Fibroblast of skin of left biceps (primary cell): ENCODE measurements at places on chromosomes 7 and 10.

DNA sequence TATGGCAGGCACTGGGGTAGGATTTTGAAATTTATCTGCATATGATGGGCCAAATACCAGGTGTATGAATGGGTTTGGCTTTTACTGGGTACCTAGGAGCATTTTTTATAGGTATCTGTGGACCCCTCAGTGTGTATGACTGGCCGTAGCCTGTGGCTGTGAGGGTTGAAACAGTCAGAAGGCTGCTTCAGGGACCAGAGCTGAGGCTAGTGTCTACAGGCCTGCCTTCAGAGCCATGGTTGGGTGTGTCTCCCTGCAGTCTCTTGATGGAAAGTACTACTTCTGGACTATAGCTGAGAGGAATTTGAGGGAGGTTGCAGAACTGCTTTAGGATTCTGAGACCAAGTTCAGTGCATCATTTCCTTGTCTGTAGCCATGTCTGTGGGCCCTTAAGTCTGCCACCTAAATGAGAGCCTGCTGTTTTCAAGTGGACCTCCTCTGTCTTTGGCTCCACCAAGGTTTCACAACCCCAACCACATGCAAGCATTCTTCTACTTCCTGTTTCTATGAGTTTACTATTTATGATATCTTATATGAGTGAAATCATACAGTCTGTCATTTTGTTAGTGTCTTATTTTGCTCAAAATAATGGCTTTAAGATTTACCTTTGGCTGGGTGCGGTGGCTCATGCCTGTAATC lies 19.9 kb upstream of the ZNF138 start:
- DNase-seq: no peak

GRCh38 chr7:133275008-133275407 lies 22.1 kb downstream of the EXOC4 start:
- no peak for DNase-seq

DNA sequence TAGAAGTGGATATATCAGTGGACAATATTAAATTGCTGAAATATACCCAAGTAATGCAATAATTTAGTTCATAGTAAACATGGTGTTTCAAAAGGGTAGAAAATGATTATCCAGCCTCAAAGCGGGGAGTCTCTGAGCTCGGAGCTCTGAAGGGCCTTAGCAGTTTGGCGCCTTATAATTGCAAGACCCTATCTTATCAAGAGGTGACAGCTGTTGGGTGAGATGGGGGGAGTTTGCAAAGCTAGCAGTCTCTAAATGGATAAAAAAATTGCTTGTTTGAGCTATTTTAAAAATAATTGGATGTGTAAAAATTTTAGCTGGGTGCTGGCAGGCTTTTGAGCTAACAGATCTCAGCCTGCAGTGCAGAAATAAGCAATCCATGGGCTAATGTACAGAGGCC lies 219.2 kb downstream of the CCSER2 start:
- no peak for DNase-seq

DNA sequence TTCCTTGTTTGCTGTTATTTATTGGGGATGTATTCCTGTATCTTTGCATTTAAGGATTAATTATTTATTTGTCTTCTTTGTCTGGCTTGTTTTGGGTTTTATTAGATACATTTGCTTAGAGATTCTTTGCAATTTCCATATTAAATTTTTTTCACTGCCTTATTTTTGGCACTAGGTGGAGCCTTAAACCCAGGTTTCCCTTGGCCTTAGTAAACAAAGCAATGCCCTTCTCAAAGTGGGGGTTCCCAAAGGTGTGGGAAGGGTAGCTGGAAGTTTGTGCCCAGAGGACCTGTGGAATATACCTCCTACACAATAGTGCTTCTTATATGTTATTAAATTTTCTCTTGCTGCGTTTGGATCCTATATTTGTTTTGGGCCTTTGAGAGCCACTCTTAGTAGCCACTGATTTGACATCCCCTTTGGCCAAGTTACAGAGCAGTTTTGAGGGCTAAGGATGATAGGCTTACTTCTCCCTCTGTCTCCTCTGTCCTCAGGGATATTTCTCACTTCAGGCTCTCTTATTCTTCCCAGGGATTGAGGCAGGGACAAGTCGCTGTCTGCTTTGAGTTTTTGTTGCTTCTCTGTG lies 162.3 kb downstream of the ITGB1 start:
- peak; percentile 2 for DNase-seq

GRCh38 chr10:70858759-70859158 lies 29.6 kb downstream of the PCBD1 start:
- DNase-seq: no peak

GRCh38 chr10:16509996-16510395 lies 11.7 kb downstream of the C1QL3 start:
- DNase-seq: no peak

- DNase-seq: no peak
Measured at GRCh38 chr7:35849158-35849831, 48.4 kb downstream of the SEPTIN7 start.

DNA sequence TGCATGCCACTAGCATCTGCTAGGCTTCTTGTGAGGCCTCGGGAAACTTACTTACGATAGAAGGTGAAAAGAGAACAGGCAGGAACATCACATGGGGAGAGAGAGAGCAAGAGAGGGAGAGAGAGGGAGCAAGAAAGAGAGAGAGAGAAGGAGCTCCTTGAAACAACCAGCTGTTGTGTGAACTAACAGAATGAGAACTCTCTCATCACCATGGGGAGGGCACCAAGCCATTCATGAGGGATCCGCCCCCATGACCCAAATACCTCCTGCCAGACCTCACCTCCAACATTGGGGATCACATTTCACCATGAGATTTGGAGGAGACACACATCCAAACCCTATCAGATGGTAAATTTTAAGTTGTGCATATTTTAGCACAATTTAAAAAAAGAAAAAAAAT lies 1217.2 kb downstream of the TYW1 start:
- no peak for DNase-seq

GRCh38 chr7:83794829-83795228 lies 145.9 kb upstream of the SEMA3E start:
- DNase-seq: no peak

- DNase-seq: no peak
Measured at GRCh38 chr10:112672706-112673105, 225.7 kb downstream of the VTI1A start.

- DNase-seq: peak; percentile 21
Measured at GRCh38 chr7:115249080-115249479, 327.2 kb downstream of the MDFIC start.

- no peak for DNase-seq
Measured at GRCh38 chr7:48691788-48692187, 232.6 kb upstream of the CDC14C start.

DNA sequence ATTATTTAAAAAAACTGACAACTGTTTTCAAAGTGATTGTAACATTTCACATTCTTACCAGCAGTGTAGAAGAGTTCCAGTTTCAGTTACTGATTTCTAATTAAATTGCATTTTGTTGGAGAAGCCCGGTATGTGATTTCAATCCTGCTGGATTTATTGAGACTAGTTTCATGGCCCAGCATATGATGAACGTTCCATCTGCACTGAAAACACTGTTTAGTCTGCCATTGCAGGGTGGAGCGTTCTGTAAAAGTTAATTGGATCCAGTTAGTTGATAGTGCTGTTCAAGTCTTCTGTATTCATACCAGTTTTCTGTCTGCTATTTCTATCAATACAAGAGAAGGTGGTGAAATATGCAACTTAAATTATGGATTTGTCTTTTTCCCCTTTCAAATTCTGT lies 37.3 kb upstream of the CCNY start:
- DNase-seq: no peak

DNA sequence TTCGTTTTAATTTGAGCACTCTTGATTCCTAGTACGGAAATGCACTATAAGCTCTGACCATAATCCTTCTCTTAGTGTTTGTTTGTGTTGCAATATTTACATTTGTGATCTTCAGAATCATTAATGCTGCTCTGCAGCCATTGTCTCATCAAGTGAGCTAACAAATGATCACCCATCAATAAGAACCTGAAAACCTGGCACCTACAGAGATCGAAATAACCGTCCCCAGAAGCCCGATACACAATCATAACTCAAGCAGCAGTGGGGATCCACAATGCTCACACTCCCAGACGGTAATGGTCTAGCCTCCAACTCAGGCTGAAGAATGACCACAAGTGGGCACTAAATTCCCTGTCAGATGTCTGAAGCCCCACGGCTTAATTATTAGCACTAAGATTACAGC lies 156.0 kb upstream of the NFE2L3 start:
- no peak for DNase-seq

GRCh38 chr10:11539191-11539868 lies 72.1 kb downstream of the USP6NL start:
- DNase-seq: no peak

- no peak for DNase-seq
Measured at GRCh38 chr10:28849309-28849708, 172.0 kb downstream of the BAMBI start.

- DNase-seq: no peak
Measured at GRCh38 chr7:78718212-78718611, 735.3 kb downstream of the MAGI2 start.

DNA sequence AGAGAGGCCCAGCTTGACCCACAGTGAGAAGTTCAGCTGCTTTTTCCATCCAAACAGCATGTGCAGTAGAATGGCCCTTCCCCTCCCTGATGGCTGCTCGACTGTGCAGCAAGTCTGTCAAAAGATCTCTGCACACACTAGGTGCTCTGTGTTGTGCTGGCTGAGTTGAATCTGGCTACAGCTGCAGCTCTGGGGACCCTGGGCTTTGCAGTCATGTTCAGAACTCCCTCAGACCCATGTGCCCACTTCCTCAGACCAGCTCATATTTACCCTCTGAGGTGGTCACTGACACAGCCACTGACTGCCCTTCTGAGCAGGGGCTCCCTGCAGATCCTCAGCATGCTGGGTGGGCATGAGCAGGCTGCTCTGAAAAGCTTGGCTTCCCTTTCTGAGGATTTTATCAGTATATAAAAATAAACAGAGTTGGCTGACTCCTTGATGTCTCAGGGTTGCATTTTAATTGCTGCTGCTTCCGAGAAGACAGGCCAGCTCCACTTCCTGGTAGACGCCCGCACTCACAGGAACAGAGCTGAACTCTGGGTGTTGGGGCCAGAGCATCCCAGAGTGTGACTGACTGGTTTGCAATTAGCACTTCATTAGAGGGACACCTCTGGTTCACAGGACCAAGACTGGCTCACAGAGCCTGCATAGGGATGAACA lies 507.9 kb downstream of the RPS24 start:
- no peak for DNase-seq

DNA sequence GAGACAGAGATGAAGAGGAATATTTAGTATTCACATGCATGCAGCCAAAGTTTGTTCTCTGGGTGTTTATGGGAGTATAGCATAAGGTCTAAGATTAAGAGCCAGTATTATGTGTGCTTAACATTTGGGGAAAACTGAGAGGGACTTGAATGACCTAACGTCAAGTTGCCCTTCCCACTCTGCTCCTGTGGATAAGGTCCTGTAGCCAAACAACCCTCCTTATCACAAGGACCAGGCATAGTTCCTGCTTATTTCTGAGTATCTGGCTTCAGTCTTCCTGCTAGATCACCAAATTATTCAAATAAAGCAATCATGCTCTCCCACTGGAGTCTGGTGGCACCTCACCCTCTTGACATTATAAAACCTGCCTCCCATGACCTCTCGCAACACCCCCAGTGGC lies 137.9 kb upstream of the SEMA3E start:
- no peak for DNase-seq

DNA sequence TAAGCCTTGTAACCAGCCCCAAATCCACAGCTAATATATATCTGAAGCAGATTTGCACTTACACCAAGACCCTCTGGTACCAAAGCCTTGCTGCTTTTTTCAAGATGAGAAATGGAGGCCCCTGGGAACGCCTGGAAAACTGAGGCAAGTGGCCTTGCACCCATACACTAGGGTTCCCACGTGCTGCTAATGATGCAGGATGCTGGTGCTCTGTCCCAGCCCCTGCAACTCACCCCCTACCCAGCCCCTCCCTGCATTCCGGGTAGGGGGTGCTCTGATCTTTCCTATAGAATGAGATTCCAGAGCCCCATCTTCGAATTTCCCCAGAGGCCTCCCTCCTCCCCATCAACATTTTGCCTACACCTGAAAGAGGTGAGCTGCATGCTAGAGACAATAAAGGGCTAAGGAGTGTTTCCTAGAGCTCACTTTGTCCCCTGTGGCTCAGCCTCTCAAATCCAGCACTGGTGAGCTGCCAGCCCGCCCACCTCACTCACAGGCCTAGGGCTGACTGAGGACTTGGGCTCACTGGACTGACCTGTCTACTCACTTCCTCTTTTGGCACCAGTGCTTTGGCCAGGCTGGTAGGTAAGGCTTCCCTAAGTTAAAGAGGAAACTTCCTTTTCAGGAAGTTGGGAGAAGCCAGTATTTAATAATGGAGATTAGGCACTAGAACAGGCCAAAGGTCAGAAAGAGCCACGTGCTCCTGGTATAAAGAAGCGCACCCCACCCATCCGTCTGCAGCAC lies 9.8 kb downstream of the RBP4 start:
- DNase-seq: no peak

GRCh38 chr7:111108496-111108895 lies 17.6 kb downstream of the LRRN3 start:
- DNase-seq: no peak

- DNase-seq: no peak
Measured at GRCh38 chr10:17563452-17563851, 53.7 kb downstream of the HACD1 start.

- DNase-seq: no peak
Measured at GRCh38 chr7:142108728-142109505, 2.6 kb upstream of the MGAM2 start.

DNA sequence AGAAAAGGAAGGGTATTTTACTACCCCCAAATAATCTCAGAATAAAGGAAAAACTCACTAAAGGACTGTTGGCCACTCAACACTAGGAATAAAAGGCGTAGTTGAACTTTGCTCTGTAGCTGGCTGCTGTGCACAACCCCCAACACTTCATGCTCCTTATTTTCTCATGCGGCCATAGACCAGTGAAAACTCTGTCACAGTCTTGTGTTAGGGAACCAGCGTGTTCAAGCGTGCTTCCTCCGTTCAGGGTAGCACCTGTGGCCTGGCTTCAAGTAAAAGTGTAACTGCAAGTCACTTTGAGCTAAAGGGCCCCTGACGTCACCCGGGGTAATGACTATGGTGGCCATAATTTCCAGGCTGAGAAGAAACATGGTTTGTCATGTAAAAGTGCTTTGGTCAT lies 27.0 kb downstream of the BLNK start:
- DNase-seq: no peak

- no peak for DNase-seq
Measured at GRCh38 chr10:637771-638195, 51.7 kb downstream of the DIP2C start.

GRCh38 chr7:128455543-128456254 lies at the start of gene HILPDA:
TSS of gene HILPDA (plus strand) at chr7:128455878. CDS start at chr7:128457269, 1,391 bp downstream.
- peak; percentile 97 for DNase-seq

- DNase-seq: no peak
Measured at GRCh38 chr7:85426487-85426960, 239.7 kb upstream of the SEMA3D start.

GRCh38 chr10:86599041-86599440 lies 55.3 kb upstream of the OPN4 start:
- no peak for DNase-seq

DNA sequence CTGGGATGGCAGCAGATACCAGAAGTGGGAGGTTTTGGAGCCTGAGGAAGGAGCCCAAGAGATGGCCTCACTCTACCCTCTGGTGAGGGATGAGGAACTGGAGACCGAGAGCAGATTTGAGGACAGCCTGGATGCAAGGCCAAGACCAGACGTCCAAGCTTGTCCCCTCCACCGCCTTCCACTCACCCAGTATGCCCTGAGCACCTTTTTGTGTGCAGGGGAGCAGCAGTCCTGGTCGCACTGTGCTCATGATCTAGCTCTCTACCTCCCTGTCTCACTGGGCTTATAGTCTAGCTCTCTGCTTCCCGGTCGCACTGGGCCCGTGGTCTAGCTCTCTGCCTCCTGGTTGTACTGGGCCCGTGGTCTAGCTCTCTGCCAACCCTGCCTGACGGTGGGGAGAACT lies 33.6 kb upstream of the CHST15 start:
- no peak for DNase-seq
